ENCODE measurements at places on chromosomes 4 and X. TPM values are rescaled to one million over a fixed set of nuclear protein-coding genes. Genes with fewer than 3 reads are reported as not detected.
A peak's percentile ranks its signal among the peaks of the same experiment; 100 is the strongest.

The ABCD1 gene
- total RNA-seq: 4.9 TPM

The DUX4 gene
- not detected for total RNA-seq

The AFF2 gene
- total RNA-seq: 0.06 TPM

The SYTL4 gene
- not detected for total RNA-seq

The HSFX1 gene
- total RNA-seq: 0.77 TPM

The ARHGEF38 gene
- total RNA-seq: not detected

The TECRL gene
- total RNA-seq: not detected

The RAPGEF2 gene
- total RNA-seq: 17.9 TPM

The CXorf58 gene
- total RNA-seq: 0.13 TPM

The EREG gene
- total RNA-seq: not detected

The NCAPG gene
- 123 TPM for total RNA-seq

The PRR32 gene
- not detected for total RNA-seq

The BMPR1B gene
- 4.8 TPM for total RNA-seq

The CXCL10 gene
- not detected for total RNA-seq

The PPEF2 gene
- total RNA-seq: not detected

- DNase-seq: no peak
- H3K27me3 ChIP-seq: no peaks in the 10 kb centered on the region
- no peaks in the 10 kb centered on the region for H3K36me3 ChIP-seq
- no peak overlapping the region for H3K27ac ChIP-seq
Observed at GRCh38 chrX:2450681-2451080, 50.1 kb downstream of the DHRSX start.

DNA sequence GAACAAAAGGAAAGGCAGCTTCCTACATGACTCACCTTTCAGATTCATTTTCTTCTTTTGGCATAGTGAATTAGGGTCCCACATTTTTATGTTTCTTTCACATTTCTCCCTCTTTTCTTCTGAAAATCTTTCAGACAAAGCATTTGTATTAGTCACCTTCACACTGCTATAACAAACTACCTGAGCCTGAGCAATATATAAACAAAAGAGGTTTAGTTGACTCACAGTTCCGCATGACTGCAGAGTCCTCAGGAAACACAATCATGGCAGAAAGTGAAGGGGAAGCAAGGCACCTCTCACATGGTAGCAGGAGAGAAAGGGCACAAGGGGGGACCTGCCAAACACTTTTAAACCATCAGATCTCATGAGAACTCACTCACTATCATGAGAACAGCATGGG lies 36.9 kb downstream of the MAGEA9 start:
- no peak overlapping the region for H3K4me3 ChIP-seq
- no peak overlapping the region for H3K27ac ChIP-seq
- no peaks in the 10 kb centered on the region for H3K36me3 ChIP-seq
- DNase-seq: no peak
- H3K4me1 ChIP-seq: no peaks in the 10 kb centered on the region

- DNase-seq: no peak
- H3K4me3 ChIP-seq: no peak overlapping the region
- no peaks in the 10 kb centered on the region for H3K4me1 ChIP-seq
- H3K27me3 ChIP-seq: peaks cover 4% of the 10 kb centered on the region
- no peak overlapping the region for H3K27ac ChIP-seq
Observed at GRCh38 chrX:12292996-12293765, 154.9 kb downstream of the FRMPD4 start.

DNA sequence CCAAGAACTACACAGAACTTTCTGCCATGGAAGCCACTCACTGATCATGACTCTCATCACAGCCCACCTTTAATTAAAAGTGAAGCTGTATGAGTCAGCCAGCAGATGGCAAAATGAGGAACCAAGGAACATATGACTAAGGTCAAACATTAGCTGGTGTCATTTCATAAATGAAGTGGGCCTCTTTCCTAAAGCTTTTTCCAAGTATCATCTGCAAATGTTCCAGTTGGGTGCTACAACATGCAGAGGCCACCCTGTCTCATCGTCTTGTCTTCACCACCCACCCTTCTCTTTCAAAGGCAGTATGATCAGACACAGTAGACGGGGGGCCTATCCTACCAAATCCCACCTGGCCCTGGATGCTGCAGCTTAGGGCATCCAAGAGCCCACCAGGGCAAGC lies 9.2 kb upstream of the EOLA1 start:
- no peak overlapping the region for H3K27ac ChIP-seq
- no peak for DNase-seq
- H3K27me3 ChIP-seq: no peaks in the 10 kb centered on the region
- no peak overlapping the region for H3K4me3 ChIP-seq
- H3K36me3 ChIP-seq: no peaks in the 10 kb centered on the region
- no peaks in the 10 kb centered on the region for H3K4me1 ChIP-seq

DNA sequence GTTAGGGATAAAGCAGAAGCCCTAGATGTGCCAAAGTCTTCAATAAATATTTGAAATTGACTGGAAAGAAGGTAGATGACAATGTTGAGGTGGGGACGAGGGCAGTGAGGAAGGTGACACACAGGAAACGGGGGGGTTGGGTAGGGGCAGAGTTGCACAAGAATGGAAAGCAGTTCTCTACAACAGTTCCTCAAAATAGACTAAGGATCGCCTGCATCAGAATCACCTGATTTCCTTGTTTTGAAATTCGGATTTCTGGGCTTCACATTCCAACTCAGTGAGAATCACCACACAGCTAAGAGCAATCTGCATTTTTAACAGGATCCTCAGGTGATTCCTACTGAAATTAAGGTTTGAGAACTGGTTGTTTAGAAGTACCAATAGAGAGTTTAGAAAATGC lies 70.6 kb downstream of the ARFIP1 start:
- H3K36me3 ChIP-seq: no peaks in the 10 kb centered on the region
- no peak overlapping the region for H3K4me3 ChIP-seq
- H3K27me3 ChIP-seq: no peaks in the 10 kb centered on the region
- no peak for DNase-seq
- no peak overlapping the region for H3K27ac ChIP-seq

GRCh38 chr4:168923526-168924194 lies 86.4 kb downstream of the CBR4 start:
- H3K27ac ChIP-seq: no peak overlapping the region
- no peak overlapping the region for H3K4me3 ChIP-seq
- peaks cover 70% of the 10 kb centered on the region for H3K36me3 ChIP-seq
- DNase-seq: peak; percentile 86

DNA sequence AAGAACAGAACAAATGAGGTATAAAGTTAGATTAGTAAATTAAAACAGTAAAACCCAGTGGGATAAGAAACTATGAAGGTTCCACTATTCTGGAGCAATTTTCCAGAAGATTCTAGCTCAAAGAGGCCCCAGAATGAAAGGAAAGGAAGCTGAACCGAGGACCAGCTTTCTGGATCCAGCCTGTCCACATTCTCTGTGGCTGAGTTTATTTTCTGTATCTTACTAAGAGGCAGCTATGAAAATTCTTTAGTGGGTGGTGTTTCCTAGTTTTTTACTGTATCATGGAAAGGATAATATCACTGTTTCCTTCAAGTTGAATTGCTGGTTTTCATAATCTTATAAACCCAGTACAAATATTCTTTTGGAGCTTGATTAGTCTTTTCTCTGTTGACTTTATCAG lies 11.8 kb downstream of the DAPP1 start:
- no peaks in the 10 kb centered on the region for H3K36me3 ChIP-seq
- H3K27me3 ChIP-seq: no peaks in the 10 kb centered on the region
- H3K4me1 ChIP-seq: no peaks in the 10 kb centered on the region
- no peak overlapping the region for H3K4me3 ChIP-seq

GRCh38 chrX:1661048-1661921 lies 46.4 kb downstream of the ASMT start:
- H3K27ac ChIP-seq: no peak overlapping the region
- H3K36me3 ChIP-seq: no peaks in the 10 kb centered on the region
- H3K4me3 ChIP-seq: no peak overlapping the region
- H3K27me3 ChIP-seq: no peaks in the 10 kb centered on the region

DNA sequence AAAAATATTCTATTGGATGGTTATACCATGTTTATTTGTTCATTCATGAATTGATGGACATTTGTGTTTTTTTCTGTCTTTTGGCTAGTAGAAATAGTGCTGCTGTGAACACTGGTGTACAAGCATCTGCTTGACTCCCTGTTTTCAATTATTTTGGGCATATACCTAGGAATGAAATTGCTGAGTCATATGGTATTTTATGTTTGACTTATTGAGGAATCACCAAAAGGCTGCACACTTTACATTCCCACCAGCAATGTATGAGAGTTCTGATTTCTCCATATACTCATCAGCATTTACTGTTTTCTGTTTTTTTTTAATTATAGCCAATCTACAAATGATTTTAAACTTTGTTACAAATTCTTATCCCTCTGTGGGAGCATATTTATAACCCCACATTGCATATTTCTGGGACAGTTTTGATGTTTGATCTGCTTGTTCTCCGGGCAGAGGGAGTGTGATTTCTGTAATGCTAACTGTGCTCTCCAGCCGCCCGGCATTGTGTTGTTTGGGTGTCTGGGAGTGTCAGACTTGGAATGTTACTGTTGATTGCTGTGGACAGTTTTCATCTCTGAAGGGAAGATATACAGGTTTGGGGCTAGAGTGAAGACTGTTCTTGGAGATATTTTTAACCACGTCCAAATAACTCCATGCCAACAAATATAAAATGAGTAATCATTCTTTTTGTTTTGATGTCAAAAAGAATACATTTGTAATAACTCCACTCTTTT lies 60.5 kb upstream of the PGRMC2 start:
- DNase-seq: no peak
- H3K4me1 ChIP-seq: no peaks in the 10 kb centered on the region
- H3K36me3 ChIP-seq: no peaks in the 10 kb centered on the region
- H3K27me3 ChIP-seq: no peaks in the 10 kb centered on the region
- no peak overlapping the region for H3K27ac ChIP-seq
- H3K4me3 ChIP-seq: no peak overlapping the region

DNA sequence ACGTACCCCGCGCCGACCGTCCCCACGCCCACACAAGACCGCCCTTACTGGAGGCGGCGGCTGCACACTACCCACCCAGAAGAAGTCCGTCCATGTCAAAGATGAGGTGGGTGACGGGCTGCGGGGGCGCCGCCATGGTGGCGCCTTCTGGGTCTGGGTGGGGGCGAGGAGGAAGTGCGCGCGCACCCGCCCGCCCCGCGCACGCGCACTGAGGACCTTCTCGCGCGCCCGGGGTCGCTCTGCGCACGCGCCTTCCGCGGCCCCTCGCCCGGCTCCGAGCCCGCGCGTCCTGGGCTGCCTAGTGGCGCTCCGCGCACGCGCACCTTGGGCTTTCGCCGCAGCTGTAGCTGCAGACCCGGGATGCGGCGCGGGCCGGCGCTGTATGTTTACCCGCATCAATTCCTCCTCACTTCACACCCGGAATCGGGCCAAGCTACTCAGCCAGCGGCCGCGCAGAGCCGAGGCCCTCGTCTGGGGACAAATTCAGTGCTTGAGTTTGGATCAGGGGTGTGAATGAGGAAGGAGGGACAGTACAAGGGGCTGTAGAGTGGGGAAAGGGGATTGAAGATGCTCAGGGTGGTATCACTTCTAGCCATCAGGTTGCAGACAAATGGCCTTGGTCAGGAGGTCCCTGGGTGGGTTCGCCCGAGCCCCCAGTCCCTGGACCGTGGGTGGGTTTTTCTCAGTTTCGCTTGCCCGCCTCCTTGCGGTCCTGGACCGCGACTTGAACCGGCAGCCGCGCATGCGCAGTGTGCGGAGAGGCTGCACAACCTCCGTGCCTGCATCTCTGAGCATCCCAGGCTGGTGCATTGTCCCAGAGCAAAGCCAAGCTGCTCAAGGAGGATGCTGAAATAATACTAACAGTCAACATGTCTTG lies at the start of gene PUDP:
TSS of gene PUDP (minus strand) at position 176 of the 877 bp plus-strand sequence. CDS start at position 136, 40 bp downstream.
- H3K4me3 ChIP-seq: peak within 1 kb of the TSS; percentile 71
- no peaks in the 10 kb centered on the region for H3K36me3 ChIP-seq
- H3K27ac ChIP-seq: peak within 1 kb of the TSS; percentile 82

DNA sequence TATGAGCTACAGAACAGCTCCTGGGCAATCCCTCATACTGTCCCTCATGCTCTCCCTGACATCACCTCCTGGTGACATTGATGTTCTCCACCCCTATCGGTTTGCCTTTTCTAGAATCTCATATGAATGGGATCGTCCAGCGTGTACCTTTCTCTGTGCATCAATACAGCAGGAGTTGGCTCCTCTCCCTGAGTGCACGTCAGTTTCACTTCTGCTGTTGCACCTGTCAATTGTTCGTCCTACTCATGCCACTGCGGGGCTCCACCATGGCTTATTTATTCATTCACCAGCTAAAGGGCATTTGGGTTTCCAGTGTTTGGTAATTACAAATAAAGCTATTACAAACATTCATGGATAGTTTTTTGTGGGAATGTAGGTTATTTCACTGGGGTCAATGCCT lies 269.1 kb upstream of the ZFP42 start:
- H3K27ac ChIP-seq: no peak overlapping the region
- H3K4me1 ChIP-seq: no peaks in the 10 kb centered on the region
- no peak for DNase-seq
- no peak overlapping the region for H3K4me3 ChIP-seq
- no peaks in the 10 kb centered on the region for H3K36me3 ChIP-seq

DNA sequence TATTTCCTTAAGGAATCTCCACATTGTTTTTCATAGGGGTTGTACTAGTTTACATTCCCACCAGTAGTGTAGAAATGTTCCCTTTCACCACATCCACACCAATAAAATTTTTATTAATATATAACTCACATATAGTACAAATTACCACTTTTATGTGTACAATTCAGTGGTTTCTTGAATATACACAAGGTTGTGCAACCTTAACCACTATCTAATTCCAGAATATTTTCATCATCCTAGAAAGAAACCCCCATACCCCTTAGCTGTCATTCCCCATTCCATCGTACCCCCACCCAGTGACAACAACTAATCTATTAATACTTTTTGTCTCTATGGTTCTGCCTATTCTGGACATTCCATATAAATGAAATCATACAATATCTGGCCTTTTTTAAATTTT lies 108.3 kb upstream of the USP9X start:
- DNase-seq: no peak
- H3K27ac ChIP-seq: no peak overlapping the region
- H3K4me1 ChIP-seq: no peaks in the 10 kb centered on the region
- H3K36me3 ChIP-seq: no peaks in the 10 kb centered on the region
- H3K27me3 ChIP-seq: no peaks in the 10 kb centered on the region
- H3K4me3 ChIP-seq: no peak overlapping the region

DNA sequence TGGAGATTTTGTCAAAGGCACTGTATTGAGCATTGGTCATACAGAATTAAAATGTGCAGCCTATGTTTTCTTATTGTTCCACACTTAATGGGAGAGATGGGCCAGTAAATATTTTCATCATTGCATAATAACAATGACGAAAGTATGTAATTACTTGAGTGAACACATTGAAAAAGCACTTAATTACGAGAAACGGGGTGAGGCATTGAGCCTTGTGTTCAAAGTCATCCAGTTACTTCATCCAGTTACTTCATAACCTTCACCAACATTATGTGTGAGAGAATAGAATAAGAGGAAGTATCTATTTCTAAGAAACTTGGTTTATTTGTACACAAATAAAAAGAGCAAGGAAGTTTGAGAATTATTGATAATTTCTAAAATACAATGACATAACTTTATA lies 1427.0 kb downstream of the ADGRL3 start:
- no peaks in the 10 kb centered on the region for H3K4me1 ChIP-seq
- DNase-seq: no peak
- H3K27me3 ChIP-seq: no peaks in the 10 kb centered on the region
- H3K27ac ChIP-seq: no peak overlapping the region

- no peaks in the 10 kb centered on the region for H3K27me3 ChIP-seq
- H3K27ac ChIP-seq: no peak overlapping the region
- 0 out of 2 replicates have a peak, but pooled peaks cover 7% of the 10 kb centered on the region for H3K4me1 ChIP-seq
- peak overlapping the region; percentile 85 for H3K4me3 ChIP-seq
Observed at GRCh38 chr4:41989994-41990364, 351 bp upstream of the SLC30A9 start.

- no peak overlapping the region for H3K27ac ChIP-seq
- DNase-seq: no peak
- no peak overlapping the region for H3K4me3 ChIP-seq
- H3K27me3 ChIP-seq: no peaks in the 10 kb centered on the region
- H3K4me1 ChIP-seq: no peaks in the 10 kb centered on the region
- H3K36me3 ChIP-seq: no peaks in the 10 kb centered on the region
Observed at GRCh38 chr4:4321951-4322688, 32.1 kb downstream of the ZBTB49 start.

Data from SJCRH30 (cell line).